ENCODE measurements at places on chromosomes 11 and 22.

- DNase-seq: no peak
These were observed 75.7 kb upstream of the E2F8 start for GRCh38 chr11:19316434-19316833.

DNA sequence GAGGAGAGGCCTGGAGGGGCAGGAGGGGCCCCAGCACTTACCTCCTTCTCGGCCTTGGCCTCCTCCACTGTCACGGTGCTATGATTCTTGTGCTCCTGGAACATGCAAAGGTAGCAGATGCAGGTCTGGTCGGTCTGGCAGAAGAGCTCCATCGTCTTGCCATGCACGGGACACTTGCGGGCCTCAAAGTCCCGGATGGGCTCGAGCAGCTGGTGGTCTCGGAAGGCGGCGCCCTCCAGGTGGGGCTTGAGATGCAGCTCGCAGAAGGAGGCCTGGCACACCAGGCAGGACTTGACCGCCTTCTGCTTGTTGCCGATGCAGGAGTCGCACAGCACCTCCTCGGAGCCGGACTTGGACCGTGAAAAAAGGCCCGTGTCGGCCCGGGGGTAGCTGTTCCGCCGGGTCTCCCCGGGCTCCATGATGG is 714 bp downstream of the TRIM29 start:
- no peak for DNase-seq

DNA sequence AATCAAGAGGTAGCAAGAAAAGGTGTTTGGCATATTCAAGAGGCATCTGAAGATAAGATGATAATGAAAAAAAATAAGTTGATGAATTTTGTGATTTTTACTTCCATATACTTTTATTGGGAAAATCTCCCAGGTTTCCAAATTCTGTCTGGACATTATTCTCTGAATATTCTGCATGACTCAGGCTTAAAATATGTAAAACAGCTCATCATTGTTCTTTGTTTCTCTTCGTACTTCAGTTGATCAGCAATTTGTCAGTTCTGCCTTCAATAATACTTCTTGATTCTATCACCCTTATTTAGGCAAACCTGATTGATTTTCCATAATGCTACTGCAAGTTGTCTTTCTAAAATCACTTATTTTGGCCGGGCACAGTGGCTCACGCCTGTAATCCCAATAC is 30.2 kb downstream of the GTF2H1 start:
- DNase-seq: no peak

DNA sequence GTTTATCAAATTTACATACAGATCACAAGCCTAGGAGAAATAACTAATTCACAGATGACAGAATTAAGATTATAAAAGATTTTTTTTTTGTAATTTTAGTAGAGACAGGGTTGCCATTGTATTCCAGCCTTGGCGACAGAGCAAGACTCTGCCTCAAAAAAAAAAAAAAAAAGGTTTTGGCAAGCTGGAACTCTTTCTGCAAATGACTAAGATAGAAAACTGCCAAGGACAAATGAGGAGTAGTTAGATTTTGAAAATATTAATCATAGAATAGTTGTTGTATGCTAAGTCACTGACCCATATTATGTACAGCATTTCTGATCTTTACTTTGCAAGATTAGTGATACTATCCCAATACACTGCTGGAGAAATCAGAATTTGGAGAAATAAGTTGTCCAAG is 99.2 kb downstream of the C11orf65 start:
- DNase-seq: no peak

DNA sequence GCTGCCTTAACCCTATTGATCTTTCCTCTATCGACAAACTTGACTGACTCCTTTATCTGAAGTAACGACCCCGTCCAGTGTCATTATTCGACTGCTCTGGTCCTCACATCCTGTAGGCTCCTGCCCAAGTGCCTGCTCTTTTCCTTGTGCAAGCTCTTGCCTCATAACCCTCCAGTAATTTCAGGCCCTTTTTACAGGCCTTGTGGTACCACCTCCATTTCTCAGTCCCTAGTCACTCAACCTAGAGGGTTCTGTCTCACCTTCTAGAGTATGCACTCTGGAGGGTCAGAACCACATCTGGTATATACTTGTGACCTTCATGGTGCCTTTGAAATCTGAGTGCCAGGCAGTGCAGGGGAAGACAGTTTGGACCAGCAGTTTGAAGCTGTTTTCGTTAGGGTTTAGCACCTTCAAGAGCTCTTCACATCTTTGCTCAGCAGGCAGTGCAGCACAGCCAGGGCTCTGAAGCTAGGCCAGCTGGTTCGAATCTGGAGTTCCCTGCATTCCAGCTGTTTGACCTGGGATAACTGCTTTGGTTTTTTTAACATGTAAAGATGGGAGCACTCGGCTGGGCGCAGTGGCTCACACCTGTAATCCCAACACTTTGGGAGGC is 11.2 kb downstream of the SNRPD3 start:
- no peak for DNase-seq

DNA sequence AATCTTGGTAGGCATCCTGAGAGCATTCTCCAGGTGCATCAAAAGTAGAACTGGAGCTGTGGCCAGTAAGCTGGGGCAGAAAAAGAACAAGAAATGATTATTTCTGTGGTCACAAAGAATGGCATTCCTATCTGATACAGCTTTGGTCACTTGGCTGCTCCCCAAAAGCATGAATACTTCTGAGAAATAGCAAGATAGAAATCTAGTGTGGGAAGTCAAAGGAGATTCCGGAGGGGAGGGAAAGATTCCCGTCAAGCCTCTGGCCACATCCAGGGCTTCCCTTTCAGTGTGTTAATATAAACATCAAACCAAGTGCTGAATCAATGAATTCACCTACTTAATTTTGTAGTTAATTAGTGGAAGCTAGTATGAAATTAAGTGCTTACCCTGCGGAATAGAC is 1185.4 kb downstream of the LRRC4C start:
- DNase-seq: no peak

DNA sequence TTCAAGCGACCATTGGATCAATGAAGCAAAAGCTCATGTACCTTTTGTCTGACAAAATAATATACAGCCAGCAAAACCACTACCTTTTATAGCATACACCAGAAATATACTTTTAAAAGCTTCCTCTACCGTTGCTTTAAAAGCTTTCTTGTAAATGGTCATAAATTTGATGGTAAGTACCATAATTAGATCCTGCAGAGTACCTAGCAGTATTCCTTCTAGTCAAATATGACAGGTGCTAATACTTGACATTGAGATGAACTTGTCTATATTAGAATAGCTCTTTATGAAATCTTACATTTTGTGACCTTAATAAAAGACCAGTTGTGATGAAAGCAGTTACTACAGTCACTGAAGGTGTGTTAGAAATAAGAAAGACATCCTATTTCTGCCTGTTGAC is 340.5 kb upstream of the ANO3 start:
- DNase-seq: no peak

DNA sequence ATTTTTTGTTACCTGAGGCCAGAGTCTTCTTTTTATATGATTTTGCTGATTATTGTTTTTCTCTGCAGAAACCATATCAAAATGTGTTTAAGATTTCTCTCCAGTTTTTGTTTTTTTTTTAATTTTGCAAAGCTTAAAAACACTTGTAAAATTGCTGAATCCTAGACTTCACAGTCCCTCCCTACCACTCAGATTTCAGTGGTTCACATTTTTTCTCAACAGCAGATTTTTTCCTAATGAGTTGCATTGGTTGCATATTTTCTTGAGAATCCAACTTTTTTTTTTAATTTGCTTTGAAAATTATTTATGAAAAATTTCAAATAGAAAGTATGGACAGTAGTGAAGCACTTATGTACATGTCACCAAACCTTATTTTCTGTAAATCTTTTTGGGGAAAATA is 5.8 kb downstream of the ARL14EP start:
- DNase-seq: no peak

GRCh38 chr22:41092847-41093411 is 537 bp downstream of the EP300 start:
- no peak for DNase-seq

GRCh38 chr22:39480557-39480956 is 21.5 kb upstream of the MIEF1 start:
- DNase-seq: no peak

Measured in stimulated activated naive CD4-positive, alpha-beta T cell treated with Interleukin-2 at 50 U/mL for 16 hours (primary cell).